Natural killer cell treated with Interleukin-12 subunit alpha and Interleukin-12 subunit beta and Interleukin-15 and Interleukin-18, amount 100 ng/mL, for 72 hours (primary cell): ENCODE measurements at places on chromosomes 5 and 9. TPM values are rescaled to one million over a fixed set of nuclear protein-coding genes. Genes with fewer than 3 reads are reported as not detected.

- no peak overlapping the region for H3K4me3 ChIP-seq
- H3K4me1 ChIP-seq: peaks cover 48% of the 10 kb centered on the region
- H3K27me3 ChIP-seq: no peaks in the 10 kb centered on the region
- H3K27ac ChIP-seq: peak overlapping the region; percentile 64
- no peak for DNase-seq
Measured at GRCh38 chr5:76482984-76483383, 79.9 kb downstream of the IQGAP2 start.

GRCh38 chr9:79061752-79062616 is 509.8 kb upstream of the TLE4 start:
- H3K27me3 ChIP-seq: no peaks in the 10 kb centered on the region
- H3K36me3 ChIP-seq: no peaks in the 10 kb centered on the region
- no peaks in the 10 kb centered on the region for H3K4me1 ChIP-seq

SLC1A3 gene
- not detected for total RNA-seq

DNA sequence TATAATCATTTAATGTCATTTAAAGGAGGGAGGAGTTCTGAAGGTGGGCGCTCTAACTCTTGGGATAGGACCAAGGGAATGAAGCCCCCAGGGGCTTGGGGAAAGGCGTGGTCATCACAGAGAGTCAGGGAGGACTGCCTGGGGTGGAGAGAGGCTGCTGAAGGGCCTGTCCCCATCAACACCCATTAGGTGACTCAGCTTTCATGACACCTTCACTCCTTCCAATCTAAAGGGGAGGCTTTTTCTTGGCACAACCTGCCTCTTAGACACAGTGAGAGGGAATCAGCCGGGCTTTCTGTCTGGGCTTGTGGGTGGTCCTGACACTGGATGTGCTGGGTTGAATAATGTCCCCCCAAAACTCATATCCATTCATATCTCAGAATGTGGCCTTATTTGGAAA is 31.4 kb upstream of the ANKRD33B start:
- peaks cover 10% of the 10 kb centered on the region for H3K4me1 ChIP-seq
- H3K27ac ChIP-seq: no peak overlapping the region
- peaks cover 8% of the 10 kb centered on the region for H3K27me3 ChIP-seq
- no peak for DNase-seq
- no peaks in the 10 kb centered on the region for H3K36me3 ChIP-seq

GRCh38 chr9:110877374-110877773 is 160.9 kb downstream of the LPAR1 start:
- no peaks in the 10 kb centered on the region for H3K36me3 ChIP-seq
- H3K4me1 ChIP-seq: peaks cover 5% of the 10 kb centered on the region
- H3K4me3 ChIP-seq: no peak overlapping the region
- no peak overlapping the region for H3K27ac ChIP-seq
- H3K27me3 ChIP-seq: no peaks in the 10 kb centered on the region

CNTNAP3B gene
- not detected for total RNA-seq

DNA sequence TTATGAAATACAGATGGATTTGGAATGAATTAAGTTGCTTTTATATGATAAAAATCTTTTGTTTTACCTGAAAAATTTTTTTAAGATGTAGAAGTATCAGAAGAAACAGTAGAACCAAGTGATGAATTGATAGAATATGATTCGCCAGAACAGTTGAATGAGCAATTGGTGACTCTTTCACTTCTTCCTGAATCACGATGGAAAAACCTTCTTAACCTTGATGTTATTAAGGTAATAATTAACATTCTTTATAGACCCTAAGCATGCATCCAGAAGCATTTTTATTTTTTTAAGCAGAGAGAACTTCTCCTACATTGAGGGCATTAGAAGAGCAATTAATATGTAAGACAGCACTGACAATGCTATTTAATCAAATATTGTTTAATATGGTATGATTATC is 28.8 kb downstream of the WDR36 start:
- H3K4me3 ChIP-seq: no peak overlapping the region
- peaks cover 4% of the 10 kb centered on the region for H3K4me1 ChIP-seq
- DNase-seq: no peak
- no peaks in the 10 kb centered on the region for H3K27me3 ChIP-seq
- H3K27ac ChIP-seq: no peak overlapping the region
- H3K36me3 ChIP-seq: peaks cover 27% of the 10 kb centered on the region

- H3K27me3 ChIP-seq: no peaks in the 10 kb centered on the region
- no peak overlapping the region for H3K4me3 ChIP-seq
- DNase-seq: no peak
- H3K36me3 ChIP-seq: peaks cover 5% of the 10 kb centered on the region
Measured at GRCh38 chr9:84003246-84003645, 22.6 kb downstream of the RMI1 start.

- no peak overlapping the region for H3K27ac ChIP-seq
- no peaks in the 10 kb centered on the region for H3K36me3 ChIP-seq
- no peaks in the 10 kb centered on the region for H3K4me1 ChIP-seq
- peaks cover 5% of the 10 kb centered on the region for H3K27me3 ChIP-seq
Measured at GRCh38 chr9:98314381-98315066, 59.1 kb upstream of the TBC1D2 start.

DNA sequence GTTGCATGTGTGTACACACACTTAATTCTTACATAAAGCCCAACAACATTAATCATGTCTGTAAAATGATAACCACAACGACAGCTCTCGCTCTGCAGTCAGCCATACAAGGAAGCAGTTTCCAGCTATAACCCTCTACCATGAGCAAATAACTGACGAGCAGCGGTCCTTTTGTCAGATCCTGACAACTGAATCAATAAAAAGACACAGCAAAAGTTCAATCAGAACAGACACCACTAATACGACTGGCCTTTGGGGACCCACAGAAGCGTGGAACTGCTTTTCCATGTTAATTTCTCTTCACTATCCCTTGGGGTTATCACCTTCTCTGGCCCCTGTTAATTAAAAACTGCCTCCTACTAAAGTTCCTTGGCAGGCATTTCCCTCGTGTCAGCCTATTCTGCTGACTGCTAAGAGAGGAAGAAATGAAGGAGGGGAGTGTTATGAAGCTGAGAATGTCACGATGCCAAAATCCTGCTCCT is 722.8 kb upstream of the GRAMD2B start:
- H3K27me3 ChIP-seq: no peaks in the 10 kb centered on the region
- DNase-seq: no peak
- H3K4me1 ChIP-seq: no peaks in the 10 kb centered on the region

ACOT12 gene
- not detected for total RNA-seq

DNA sequence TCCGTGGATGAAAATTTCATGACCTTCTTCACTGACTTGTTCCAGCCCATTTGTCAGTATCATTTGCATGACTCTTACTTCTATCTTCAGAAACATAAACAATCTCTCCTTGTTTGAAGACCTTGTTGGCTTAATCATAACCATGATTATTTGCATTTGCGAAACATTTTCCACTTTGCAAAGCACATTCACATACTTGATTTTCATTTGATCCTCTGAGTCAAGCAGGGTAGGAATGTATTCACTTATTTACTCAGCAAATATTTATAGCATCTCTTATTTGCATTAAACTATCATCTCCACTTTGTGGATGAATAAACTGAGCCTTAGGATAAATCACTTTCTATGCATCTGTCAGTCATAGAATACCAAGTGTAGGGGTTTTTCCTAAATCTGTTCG is 343.0 kb upstream of the SGCD start:
- H3K36me3 ChIP-seq: no peaks in the 10 kb centered on the region
- H3K27me3 ChIP-seq: peaks cover 5% of the 10 kb centered on the region
- H3K4me1 ChIP-seq: no peaks in the 10 kb centered on the region
- H3K27ac ChIP-seq: no peak overlapping the region
- no peak overlapping the region for H3K4me3 ChIP-seq
- DNase-seq: no peak

DNA sequence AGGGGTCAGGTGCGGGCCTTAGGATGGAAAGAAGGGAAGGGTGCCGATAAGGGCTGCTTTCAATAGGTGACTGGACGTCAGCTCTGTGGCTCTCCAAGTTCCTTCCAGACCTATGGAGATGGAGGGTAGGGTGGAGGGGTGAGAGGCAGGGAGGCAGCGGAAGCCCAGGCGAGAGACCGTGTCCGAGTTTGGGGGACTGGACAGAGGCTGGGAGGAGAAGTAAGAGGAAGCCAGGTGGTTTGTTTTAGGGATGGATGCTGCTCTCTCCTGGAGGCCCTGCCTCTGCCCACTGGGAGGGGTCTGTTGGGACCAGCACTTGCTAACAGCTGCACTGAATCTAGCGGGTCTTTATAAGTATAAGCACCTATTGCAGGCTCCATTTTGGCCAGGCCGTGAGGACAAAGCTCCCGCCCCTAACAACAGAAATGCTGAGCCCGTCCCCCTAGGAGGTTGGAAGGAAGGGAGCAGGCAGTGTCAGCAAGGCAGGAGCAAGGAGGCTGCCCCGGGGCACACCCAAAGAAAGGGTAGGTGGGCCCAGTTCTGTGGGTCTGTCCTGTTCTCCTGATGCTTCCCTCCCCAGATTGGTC is 167.5 kb downstream of the DAB2IP start:
- H3K27ac ChIP-seq: no peak overlapping the region
- no peaks in the 10 kb centered on the region for H3K4me1 ChIP-seq
- DNase-seq: no peak
- no peaks in the 10 kb centered on the region for H3K36me3 ChIP-seq

GRCh38 chr5:1761453-1761755 is 38.2 kb downstream of the MRPL36 start:
- no peak overlapping the region for H3K4me3 ChIP-seq
- no peaks in the 10 kb centered on the region for H3K27me3 ChIP-seq
- H3K27ac ChIP-seq: no peak overlapping the region
- H3K36me3 ChIP-seq: no peaks in the 10 kb centered on the region
- H3K4me1 ChIP-seq: no peaks in the 10 kb centered on the region

DNA sequence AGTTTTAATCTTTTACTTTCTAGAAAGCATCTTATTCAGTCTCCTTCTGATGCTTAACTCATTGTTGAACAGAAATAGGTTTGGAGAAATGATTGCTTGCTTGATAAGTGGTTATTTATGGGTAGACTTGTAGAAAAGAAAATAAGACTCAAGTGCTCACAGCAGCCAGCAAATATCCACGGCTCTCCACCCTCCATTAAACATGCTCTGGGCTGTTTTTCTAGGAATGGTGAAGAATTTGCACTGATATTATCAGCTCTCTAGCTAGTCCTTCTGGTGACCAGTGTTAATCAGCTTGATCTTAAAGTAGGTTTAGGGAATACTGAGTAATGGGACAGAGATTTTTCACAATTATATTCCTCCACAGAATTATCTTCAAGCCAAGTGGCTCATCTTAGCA is 60.6 kb downstream of the SLC1A3 start:
- peaks cover 3% of the 10 kb centered on the region for H3K27me3 ChIP-seq
- no peak overlapping the region for H3K27ac ChIP-seq
- no peak for DNase-seq
- H3K4me3 ChIP-seq: no peak overlapping the region
- no peaks in the 10 kb centered on the region for H3K4me1 ChIP-seq
- H3K36me3 ChIP-seq: no peaks in the 10 kb centered on the region

DNA sequence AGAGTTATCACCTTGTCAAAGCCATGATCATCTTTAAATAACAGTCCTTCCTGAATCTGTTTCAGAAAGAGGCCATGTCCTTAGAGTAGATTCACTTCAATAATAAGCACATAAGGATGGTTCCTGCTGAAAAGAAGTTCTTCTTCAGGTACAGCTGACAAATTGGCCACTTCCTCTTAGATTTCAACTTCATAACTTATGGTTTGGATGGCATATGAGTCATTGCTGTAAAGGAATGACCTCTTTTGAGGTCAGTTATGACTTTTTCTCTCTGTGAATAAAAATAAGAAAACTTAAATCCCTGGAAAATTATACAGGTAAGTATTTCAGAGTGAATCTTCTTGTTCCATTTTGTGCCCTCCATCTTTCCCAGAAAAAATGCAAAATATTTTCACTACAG is 555.3 kb upstream of the ZNF462 start:
- peak overlapping the region; percentile 78 for H3K27ac ChIP-seq
- no peak for DNase-seq
- H3K4me3 ChIP-seq: peak overlapping the region; percentile 67
- H3K36me3 ChIP-seq: peaks cover 5% of the 10 kb centered on the region
- no peaks in the 10 kb centered on the region for H3K27me3 ChIP-seq

GRCh38 chr5:38472541-38472940 is 83.9 kb downstream of the LIFR start:
- peaks cover 39% of the 10 kb centered on the region for H3K27me3 ChIP-seq
- no peak overlapping the region for H3K27ac ChIP-seq
- H3K36me3 ChIP-seq: no peaks in the 10 kb centered on the region
- DNase-seq: no peak

- DNase-seq: no peak
- no peak overlapping the region for H3K27ac ChIP-seq
- H3K4me3 ChIP-seq: no peak overlapping the region
Measured at GRCh38 chr9:88831713-88832407, 159.4 kb upstream of the S1PR3 start.

DNA sequence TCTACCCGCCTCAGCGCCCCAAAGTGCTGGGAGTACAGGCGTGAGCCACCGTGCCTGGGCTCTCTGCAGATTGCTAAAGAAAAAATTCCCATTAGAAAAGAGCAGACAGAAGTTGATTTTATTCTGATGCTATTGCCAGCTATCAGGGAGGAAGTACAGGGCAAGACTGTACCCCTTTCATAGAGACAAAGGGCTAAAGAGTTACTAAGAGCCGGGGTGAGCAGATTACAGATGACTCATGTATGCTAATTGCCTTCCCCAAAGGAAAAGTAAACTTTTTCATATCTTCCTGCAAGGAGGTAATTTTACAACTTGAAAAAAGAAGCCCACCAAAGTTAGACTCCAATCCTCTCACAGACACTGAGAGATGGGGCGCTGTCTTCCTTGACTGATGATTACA is 42.3 kb upstream of the MCTP1 start:
- DNase-seq: no peak
- no peaks in the 10 kb centered on the region for H3K27me3 ChIP-seq

GRCh38 chr9:4137234-4137633 is 162.6 kb downstream of the GLIS3 start:
- H3K4me3 ChIP-seq: no peak overlapping the region
- no peak overlapping the region for H3K27ac ChIP-seq
- no peaks in the 10 kb centered on the region for H3K36me3 ChIP-seq
- no peak for DNase-seq
- peaks cover 36% of the 10 kb centered on the region for H3K27me3 ChIP-seq

DNA sequence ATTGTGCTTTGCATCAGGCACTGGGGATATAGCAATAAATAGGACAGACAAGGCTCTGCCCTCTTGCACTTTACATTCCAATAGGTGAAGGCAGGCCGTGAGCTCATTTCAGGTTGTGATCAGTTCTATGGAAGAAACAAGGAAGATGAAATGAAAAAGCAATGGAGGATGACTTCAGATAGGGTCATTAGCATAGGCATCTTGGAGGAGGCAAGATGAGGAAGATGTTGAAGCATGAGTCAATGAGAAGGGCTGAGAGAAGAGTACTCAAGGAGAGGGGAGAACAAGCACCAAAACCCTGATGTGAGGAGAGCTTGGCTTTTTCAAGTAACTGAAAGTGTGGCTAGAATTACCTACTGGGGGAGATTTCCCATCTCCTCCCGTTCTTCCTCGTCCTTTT is 5.0 kb upstream of the SPARC start:
- H3K27ac ChIP-seq: no peak overlapping the region
- H3K27me3 ChIP-seq: peaks cover 19% of the 10 kb centered on the region
- no peaks in the 10 kb centered on the region for H3K36me3 ChIP-seq
- H3K4me1 ChIP-seq: peaks cover 7% of the 10 kb centered on the region
- DNase-seq: no peak
- H3K4me3 ChIP-seq: no peak overlapping the region

CER1 gene
- total RNA-seq: not detected

GRCh38 chr5:52895075-52895474 is 94.1 kb upstream of the ITGA2 start:
- H3K27ac ChIP-seq: no peak overlapping the region
- peaks cover 13% of the 10 kb centered on the region for H3K27me3 ChIP-seq
- H3K36me3 ChIP-seq: peaks cover 12% of the 10 kb centered on the region
- DNase-seq: no peak
